Activated CD8-positive, alpha-beta memory T cell treated with anti-CD3 and anti-CD28 coated beads for 1 hour (primary cell): ENCODE measurements at places on chromosomes 5 and 9.

DNA sequence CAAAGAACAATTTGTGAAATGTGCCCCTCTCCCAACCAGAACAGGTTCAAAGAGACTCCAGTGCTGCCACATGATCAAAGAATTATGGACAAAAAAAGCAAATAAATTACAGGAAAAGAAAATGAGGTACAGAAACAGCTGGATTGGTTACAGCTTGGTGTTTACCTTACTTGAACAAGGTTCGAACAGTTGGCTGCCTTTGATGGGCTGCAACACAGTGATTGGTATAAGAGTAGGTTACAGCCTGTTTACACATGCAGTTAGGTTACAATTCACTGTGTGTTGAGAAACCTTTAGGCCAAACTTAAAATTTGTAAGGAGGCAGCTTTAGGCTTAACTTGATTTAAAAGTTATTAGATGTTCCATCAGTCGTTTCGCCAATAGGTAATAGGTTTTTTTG lies 3.4 kb upstream of the MOCS2 start:
- DNase-seq, result no peak

GRCh38 chr5:153347611-153348010 lies 142.9 kb upstream of the GRIA1 start:
- DNase-seq, result no peak

DNA sequence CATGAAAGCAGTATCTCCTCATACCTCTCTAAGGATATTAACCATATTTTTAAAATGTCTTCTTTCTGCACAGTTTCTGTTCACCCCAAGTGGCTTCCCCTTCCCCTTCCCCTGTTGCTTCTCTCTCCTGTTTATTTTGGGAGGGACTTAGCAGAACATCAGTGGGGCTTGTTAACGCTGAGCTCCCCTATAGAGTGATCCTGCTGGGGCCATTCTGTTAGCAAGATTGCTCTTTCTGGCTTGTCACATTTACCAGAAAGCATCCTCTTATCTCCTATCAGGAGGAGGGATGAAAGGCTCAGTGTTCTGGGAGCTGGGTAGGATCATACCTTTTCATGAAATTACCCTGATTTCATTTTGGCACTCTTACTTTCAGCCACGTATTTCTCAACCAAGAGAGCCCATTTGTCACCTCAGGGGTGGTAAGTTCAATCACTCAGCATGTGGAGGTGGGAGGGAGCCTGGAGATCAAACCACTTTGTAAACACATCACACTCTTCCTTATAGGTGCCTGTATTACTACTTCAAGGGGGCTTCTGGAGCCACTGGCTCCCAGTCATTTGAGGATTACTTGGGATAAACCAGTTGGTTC lies 16.7 kb downstream of the NXNL2 start:
- no peak for DNase-seq

- no peak for DNase-seq
Observed at GRCh38 chr5:175689147-175689991, 31.5 kb downstream of the HRH2 start.

GRCh38 chr5:68593211-68593671 lies 377.7 kb downstream of the PIK3R1 start:
- no peak for DNase-seq
